Stimulated activated memory B cell treated with anti-CD40 and anti-IgM and Interleukin-4, amounts not matched to agents 10 μg/mL and 1 μg/mL and 100 μg/mL, for 72 hours (primary cell): ENCODE measurements at places on chromosomes 13 and 19.
A peak's percentile ranks its signal among the peaks of the same experiment; 100 is the strongest.

DNA sequence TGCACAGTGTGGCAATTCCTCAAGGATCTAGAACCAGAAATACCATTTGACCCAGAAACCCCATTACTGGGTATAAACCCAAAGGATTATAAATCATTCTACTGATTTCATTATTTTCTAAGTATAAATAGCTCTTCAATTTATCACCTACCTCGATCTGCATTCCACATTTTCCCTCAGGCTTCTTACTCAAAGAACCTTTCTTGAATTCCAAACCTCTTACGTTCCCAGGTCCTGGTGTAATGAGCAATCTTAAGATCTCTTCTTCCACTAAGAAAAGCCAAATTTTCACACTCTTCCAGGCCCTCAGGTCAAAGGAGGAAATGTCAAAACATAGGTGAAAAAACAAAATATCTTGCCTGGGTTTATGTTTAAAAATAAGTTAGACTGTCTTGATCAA, 237.3 kb upstream of the GPC6 start:
- ATAC-seq = no peak

DNA sequence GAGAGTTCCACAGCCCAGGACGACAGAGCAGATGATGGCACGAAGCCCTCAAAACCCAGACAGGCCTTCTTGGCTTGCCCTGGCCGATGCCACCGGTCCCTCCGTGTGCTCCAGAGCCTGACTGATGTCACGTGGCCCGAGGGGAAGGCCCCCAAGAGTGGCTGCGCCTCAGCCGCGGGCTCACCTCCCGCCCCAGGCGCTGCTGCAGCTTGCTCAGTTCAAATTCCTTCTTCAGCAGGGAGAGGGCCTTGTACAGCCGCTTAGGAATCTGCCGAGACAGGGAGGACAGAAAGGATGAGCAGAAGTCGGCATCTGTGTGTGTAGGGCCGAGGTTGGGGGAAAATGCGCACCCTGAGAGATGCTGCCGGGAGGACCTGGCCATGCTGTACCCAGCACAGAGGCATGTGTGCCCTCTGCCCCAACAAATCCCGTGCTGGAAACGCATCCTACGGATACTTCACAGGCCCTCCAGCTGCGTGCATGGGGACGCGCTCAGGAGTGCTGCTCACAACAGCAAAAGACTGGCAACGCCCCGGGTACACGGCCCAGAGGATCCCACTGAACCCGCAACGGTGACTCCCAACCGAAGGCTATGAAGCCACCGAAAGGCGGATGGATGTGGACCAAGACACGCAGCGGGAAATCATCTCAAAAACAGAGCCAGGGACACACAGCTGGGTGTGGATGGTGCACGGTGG, 12.9 kb downstream of the LONP1 start:
- ATAC-seq = no peak

DNA sequence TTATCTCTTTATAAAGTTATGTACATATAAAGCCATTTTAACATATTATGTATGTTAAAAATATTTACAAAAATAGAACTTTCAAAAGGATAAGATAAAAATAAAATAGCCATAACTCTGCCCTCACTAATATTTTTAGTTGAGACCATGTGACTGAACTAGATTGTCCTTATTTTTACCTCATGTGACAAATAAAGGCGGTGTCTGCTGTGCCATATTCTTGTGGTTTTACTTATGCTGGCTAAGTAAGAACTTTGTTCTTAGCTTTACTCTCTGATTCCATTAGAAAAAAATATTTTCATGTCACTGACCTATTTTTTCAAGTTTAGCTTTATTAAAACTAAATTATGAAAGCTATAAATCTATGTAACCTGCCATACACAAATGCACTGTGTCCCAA, 135.6 kb upstream of the TSC22D1 start:
- ATAC-seq = no peak

- ATAC-seq = no peak
Observed at GRCh38 chr13:113146750-113147149, 11.7 kb upstream of the PROZ start.

DNA sequence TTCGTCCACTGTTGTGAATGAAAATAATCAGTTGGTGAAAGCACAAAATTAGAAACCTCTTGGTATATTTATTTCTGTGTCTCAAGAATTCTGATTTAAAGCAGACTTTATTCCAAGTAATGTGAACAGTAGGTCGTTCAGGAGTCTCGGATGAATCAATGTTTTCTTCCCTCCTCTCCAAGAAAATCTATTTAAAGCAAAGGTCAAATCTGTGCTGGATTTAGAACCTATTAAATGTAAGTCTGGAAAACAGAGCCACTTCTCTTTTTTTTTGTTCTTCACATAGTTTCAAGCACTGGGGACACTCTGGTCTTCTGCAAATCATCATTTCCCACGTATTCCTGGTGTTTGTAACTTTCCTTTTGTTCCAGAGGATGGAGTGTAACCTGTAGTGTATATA, 312.7 kb downstream of the ATP8A2 start:
- ATAC-seq = no peak

DNA sequence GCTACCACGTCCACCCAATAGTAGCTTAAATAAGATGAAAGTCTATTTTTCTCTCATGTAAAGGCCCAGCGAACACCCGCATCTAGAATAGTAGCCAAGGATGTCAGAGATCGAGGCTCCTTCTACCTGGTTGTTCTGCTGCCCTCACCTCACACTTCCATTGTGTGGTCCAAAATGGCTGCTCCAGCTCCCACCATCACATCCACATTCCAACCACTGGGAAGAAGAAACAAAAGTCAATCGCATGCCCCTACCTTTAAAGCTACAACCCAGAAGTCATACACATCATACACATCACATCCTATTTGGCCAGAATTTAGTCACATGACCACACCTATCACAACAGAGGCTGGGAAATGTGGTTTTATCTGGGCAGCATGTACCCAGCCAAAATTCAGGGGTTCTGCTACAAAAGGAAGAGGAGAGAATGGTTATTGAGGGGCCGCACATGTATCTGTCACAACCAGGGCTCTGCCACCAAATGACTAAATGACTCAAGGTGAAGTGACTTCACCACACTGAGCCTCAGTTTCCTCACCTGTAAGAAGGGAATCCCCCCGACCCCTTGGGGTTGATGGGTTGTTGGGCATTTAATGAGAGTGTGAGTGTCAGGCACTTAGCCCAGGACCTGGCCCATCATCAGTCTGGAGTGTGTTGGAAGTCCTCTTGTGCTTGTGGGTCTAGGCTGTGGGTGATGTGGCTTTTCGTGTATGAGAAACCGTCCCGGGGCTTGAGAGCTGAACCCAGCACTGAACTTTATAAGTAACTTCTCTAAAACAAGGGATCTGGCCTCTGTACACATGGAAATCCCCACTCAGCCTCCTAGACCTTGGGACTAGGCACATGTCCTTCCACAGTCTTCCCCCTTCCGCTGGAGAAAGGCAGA, 10.2 kb upstream of the CBLC start:
- no peak for ATAC-seq

- no peak for ATAC-seq
Observed at GRCh38 chr19:30341611-30342201, 30.5 kb upstream of the ZNF536 start.

DNA sequence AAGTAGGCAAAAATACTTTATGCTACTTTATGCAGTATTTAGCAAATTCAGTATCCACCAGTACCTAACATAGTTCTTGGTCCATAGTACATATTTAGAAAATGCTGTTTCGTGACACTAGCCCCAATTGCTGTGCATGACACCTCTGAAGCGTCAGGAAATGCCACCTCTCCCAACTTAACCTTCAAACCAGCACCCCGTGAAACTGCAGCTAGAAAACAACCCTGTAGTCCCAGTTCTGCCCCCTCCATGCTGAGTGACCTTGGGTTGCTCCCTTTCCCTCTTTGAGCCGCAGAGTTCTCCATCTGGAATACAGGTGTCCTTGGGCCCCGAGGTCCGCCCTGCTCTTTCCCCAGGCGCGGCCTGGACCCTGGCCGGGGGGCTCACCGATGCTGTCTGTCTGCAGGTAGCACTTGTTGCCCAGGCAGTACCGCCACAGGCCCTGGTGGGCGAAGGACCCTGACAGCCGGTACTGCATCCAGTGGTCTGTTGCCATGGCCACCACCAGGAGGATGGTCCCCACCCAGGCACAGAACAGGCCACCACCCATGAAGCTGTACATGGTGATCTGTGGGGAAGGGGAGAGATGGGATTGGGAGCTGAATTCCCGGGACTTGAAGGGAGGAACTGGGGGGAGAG, 773 bp downstream of the LIM2 start:
- peak; percentile 24 for ATAC-seq

- no peak for ATAC-seq
Observed at GRCh38 chr13:53041968-53042516, 13.4 kb downstream of the OLFM4 start.

DNA sequence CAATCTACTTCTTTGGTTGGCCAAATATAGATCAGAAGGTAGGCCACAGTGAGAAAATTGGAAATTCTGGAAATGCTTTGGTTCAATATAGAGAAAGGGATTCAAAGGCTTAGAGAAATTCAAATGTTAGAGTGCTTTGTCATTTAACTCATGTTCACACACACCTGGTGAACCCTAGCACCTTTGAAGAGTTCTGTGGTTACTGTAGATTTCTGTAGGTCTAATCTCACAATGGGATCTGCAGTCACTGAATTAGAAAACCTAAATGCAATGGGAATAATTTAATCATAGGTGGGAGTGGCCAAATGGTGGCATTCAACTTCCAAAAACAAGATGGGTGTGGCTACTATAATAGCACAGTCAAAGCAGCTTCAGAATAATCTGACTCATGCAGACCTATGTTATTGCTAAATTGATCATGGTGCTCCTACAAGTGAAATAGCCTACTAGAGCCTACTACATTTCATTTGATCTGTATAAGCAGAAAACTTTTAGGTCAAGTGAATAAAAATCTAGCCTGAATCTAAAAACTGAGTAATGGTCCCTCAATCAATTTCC, 1152.9 kb downstream of the PCDH9 start:
- no peak for ATAC-seq

DNA sequence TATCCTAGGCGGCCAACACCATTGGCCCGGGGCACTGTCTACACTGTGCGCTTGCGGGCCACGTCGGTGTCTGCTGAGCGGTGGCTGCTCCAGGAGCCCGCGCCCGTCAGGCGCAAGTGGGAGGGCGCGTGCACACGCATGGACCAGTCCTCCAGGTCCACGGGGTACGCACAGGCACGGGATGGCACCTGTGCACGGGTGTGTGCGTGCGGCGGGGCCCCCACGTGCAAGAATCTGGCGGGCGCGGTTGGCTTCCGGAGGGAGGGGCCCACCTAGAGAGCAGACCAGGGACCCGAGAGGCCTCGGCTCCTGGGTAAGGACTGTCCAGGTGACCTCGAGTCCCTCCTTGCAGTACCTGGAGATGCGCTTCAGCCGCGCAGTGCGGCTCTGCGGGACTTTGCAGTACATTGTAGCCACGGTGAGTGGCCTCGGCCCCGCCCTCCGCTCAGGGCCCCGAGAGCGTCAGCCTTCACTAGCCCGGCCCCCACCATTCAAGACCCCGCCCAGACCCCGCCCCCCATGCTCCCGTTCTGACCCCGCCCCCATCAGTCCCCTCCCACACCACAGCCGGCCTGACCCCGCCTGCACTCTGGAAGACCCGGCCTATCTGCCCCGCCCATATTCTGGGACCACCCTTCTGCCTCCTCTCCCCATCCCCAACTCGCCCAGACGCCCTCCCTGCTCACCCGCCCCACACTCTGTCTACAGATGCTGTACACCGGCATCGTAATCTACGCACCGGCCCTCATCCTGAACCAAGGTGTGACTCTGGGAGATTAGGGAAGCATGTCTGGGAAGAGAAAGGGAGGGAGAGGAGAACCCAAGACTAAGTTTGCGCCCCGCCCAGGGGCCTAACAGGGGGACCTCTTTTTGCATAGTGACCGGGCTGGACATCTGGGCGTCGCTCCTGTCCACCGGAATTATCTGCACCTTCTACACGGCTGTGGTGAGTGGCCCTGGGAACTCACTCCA, 2.3 kb downstream of the SLC5A5 start:
- peak; percentile 81 for ATAC-seq

- ATAC-seq = no peak
Observed at GRCh38 chr13:48483575-48483974, 49.3 kb downstream of the RCBTB2 start.

GRCh38 chr13:44331912-44332851, 41.4 kb upstream of the SERP2 start:
- peak; percentile 58 for ATAC-seq

DNA sequence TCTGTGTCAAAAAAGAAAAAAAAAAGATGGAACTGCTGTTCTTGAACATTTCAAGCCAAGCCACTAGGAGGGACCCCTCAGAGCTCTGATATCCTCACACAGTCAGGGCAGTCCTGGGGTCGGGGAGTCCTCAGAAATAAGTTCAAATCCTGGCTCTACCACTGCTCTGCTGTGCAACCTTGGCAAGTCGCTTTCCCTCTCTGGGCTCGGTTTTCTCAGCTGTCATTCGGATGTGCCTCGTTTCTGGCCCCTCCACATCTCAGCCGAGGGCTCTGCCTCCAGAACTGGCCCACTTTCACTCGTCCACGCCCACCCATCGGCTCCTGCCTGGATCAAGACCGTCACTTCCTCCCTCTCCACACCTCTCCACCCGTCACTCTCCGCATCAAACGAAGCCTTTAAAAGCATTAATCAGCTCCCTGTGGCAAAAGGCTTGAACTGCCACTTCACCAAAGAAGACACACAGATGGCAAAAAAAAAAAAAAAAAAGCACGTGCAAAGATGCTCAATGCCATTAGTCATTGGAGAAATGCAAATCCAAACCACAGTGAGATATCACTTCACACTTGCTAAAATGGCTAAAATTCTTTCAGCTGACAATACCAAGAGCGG, 7.4 kb upstream of the ZNRF4 start:
- no peak for ATAC-seq

GRCh38 chr13:70107125-70107497, 515 bp upstream of the ATXN8OS start:
- no peak for ATAC-seq

GRCh38 chr13:50290186-50290585, 274.9 kb downstream of the KCNRG start:
- no peak for ATAC-seq

DNA sequence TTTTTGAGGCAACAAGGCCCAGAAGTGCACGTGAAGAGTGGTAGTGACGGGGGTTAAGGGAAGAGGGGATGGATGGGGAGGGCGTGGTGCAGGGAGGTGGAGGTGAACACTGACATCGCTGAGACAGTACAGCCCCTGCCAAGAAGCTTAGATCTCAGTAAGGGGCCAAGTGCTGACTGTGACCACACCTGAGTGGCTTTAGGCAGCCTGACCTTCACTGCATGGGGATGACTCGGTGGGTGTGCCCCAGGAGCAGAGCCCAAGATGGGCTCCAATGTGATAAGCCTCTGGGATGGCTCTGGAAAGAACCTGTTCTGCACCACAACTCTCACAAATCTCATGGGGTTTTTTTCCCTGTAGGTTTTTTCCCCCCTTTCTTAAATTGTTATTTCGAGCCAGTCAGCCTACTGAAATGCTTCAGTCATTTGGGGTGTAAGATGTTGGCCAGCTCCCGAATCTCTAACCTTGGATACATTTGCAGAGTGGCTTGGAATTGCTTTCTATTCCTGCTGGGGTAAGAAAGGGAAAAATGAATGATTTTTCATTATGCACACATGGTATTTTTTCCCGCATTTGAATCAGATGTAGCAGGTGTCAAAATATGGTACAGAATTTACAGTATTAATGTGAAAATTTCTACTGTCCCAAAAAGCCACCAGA, 165.0 kb downstream of the TM9SF2 start:
- no peak for ATAC-seq
